ENCODE measurements at places on chromosomes 7 and 10.

- no peak for DNase-seq
These were observed 97.3 kb upstream of the CTBP2 start for GRCh38 chr10:125257521-125258108.

- DNase-seq = no peak
These were observed 4.9 kb upstream of the ABCB4 start for GRCh38 chr7:87480386-87480785.

- DNase-seq = no peak
These were observed 5.7 kb upstream of the GOT1 start for GRCh38 chr10:99435986-99436638.

DNA sequence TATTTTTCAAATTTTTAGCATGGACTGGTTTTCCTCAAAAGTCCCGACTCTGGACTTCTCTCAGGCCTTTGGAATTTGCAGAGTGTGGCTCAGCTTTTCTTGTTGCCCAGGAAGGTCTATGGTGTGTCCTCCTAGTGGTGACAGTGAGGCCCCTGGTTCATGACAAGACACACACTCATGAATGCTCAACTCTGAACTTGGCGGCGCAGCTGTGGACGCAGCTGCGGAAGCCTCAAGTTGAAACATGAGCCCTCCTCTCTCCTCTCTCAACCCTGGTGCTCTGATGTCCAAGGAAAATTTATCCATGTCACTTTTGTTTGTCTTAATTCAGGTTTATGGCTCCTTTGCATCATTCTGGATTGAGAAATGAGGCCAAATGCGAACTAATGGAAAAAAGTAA, 183.9 kb downstream of the HECW1 start:
- no peak for DNase-seq

GRCh38 chr7:128420773-128421172, 11.0 kb upstream of the IMPDH1 start:
- DNase-seq = no peak

DNA sequence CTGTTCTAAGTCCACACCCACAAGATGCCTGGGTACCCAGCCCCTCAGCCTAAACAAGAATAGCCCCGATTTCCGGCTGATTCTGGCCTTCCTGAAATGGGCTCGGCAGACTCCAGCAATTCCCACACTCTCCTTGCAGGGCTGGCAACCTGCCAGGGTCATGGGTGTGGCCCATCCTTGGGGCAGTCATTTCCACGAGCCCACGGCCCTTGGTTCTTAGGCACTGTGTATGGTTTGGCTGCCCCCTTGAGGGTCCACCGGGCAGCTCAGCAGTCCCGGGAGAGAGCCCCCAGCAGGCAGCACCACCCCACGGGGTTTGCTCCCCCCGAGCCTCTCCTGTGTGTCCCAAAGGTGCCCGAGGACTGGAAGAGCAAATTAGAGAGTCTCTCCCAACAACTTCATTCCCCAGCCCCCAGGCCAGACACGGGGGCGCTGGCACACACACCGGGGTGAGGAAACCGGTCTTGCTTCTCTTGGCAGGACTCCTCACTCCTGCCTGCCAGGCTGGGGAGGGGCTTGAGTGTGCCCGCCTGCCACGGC, 142.2 kb downstream of the EMX2 start:
- no peak for DNase-seq
